ENCODE measurements at places on chromosomes 16 and 17.
A peak's percentile ranks its signal among the peaks of the same experiment; 100 is the strongest.

DNA sequence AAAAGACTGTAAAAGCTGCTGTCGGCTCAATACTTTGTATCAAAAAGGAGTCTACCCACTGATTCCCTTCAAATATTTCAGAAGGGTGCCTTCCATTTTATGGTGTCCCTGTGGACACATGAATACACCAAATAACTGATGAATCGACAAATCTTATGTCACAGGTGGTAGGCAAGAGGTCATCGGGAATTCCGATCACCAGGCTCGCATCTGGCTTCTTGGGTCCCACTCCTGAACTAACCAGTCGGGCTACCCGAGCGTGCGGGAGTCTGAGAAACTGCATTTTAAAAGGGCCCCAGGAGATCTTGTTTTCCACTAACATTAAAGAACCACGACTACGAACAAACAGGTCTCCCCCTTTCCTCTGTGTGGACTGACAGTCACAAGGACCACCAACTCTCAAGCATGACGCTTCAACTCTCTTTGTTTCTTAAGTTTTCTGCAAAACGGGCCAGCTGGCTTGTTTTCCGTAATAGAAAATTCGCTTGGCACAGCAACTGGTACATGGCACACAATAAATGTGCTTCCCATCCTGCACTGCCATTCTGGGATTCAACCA is 873 bp downstream of the PSME3IP1 start:
- no peak for DNase-seq

DNA sequence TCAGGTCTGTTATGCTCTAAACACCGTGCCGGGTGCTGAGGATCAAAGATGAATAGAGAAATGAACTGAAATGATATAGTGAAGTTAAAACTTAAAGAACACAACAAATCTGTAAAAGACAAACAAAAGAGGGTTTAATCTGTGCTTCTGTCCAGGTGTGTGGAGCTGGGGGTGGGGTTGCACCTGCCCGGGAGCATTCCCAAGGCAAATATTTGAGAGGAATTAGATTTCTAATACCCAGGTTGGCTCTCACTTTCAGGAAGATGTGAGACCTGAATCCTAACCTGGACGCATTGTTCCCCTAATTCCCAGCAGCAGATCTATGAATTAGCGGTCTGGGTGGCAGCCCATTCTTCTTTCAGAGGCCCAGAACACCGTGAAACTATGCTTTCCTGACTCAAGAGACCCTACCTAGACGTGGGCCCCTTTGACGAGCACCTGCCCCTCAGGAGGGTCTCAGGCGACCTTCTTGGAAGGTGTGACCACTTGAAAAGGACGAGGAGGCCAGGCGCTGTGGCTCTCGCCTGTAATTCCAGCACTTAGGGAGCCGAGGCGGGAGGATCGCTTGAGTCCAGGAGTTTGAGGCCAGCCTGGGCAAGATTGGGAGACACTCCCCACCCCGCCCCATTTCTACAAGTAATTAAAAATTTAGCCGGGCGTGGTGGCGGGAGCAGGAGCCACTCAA is 677 bp upstream of the RANGRF start:
- DNase-seq = no peak

- no peak for DNase-seq
Measured at GRCh38 chr16:49526860-49527365, 153.3 kb downstream of the C16orf78 start.

DNA sequence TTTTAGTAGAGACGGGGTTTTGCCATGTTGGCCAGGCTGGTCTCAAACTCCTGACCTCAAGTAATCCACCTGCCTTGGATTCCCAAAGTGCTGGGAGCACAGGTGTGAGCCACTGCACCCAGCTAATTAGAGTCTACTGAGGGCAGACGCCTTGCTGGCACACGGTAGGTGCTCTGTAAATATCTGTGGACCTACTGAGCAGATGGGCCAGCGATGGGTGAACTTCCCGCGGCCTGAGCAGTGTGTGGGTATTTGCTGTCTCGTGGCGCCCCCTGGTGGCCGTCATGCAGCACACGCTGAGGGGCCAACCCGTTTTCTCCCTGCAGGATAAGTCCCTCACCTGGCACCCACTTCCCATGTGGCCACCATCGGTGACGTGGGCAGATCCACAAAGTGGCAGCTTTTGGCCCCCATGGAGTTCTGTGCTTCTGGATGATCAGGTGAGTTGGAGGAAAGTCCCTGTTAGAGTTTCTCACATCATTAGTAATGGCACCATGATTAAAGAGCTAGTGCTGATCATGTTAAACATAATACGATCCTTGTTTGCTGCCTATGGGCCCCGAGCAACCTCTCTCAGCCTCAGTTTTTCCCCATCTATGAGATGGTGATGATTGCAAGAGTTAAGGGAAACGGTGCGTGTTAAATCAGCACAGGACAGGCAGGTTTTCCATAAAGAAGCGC is 40.7 kb downstream of the ZDHHC7 start:
- peak; percentile 84 for DNase-seq

DNA sequence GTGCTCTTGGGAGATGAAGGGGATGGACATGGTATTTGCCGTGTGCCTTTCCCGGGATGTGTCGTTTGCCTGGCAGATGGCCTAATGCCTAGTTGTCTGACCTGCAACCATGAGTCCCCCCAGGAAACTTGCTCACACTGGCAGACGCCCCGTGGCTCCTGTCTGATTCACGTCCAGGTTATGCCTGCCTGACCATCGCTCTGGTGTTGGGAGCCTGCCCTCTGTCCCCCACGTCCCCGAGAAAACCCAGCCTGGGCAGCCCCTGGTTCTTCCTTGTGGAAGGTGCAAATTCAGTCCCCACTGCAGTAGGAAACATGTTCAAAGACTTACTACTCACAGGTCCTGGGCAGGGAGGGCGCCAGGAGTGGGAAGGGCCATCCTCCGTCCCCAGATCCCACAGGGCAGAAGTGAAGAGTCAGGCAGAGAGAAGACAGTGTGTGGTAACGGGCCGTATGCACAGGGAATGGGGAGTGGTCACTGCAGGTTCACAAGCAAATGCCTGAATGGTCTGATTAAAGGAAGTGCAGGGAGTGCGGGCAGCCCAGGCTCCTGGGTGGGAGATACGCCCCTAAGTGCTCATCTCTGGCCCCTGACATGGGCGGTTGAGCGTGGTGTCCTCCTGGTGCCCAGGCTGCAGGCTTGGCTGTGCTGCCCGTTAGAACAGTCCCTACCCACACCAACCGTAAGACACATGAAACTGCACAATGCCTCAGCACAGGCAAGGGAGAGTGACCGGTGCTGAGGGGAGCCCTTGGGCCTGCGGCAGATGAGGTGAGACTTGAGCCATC is 4.2 kb upstream of the SNAI3 start:
- no peak for DNase-seq

GRCh38 chr16:70770626-70771552 is 30.1 kb downstream of the VAC14 start:
- DNase-seq = peak; percentile 85

DNA sequence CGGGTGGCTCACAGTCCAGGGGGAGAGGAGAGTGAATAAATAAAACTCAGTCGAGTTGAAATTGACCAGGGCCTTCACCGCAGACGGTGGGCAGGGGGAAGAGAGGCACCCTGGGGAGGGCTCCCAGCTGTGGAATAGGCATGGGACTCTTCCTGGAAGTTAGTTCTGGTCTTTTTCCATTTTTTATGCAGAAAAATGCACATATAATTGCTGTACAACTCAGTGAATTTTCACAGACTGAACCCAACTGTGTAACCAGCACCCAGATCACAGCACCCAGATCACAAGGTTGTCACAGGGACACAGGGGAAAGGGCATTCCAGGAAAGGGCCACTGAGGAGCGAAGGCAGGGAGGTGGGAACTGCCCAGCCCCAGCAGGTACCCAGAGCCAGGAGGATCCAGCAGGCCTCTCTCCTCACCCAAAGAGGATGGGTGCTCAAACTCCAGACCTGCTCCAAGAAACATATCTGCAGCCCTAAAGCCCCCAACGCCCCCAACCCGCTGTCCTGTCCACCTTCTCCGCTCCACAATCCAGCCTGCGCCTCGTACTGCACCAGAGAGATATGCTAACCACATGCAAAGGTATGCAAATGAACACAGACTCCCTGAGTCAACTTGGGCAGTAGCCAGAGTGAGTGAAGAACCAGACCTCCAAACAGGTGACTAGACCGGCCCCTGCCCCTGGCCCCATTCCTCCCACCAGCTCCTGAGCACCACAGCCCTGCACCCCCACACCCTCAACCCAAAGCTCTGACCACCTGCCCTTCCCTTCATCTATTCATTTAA is 29.1 kb upstream of the EIF1 start:
- no peak for DNase-seq

GRCh38 chr17:79465011-79465680 is 145.7 kb downstream of the RBFOX3 start:
- DNase-seq = no peak

GRCh38 chr17:61783556-61784304 is 79.6 kb downstream of the BRIP1 start:
- no peak for DNase-seq

DNA sequence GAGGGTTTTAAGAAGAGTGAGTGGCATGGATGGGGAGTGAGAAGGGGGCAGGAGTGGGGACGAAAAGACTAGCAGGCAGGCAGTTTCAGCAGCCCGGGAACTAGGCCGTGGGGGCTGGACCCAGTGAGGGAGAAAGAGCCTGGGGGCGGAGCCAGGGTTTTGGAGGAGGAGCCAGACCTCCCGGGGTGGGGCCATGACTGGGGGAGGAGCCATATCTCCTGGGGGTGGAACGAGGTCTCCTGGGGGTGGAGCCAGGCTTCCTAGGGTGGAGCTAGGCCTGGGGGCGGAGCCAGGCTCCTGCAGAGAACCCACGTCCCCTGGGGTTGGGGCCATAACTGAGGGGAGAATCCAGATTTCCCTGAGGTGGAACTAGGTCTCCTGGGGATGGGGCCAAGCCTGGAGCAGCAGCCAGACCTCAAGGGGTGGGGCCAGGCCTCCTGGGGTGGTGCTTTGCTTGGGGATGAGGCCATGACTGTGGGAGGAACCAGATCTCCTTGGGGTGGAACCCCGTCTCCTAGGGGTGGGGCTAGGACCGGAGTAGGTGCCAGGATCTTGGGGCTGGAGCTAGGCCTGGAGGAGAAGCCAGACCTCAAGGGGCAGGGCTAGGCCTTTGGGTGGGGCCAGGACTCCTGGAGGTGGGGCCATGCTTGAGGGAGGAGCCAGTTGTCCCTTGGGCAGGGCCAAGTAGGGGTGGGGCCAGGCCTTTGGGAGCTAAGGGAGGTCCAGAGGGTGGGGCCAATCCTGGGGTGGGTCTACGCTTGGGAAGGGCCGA is 41.7 kb upstream of the JPH3 start:
- peak; percentile 32 for DNase-seq

- peak; percentile 85 for DNase-seq
Measured at GRCh38 chr16:80899809-80900592, 95.6 kb upstream of the CDYL2 start.

GRCh38 chr17:8468127-8468526 is 32.4 kb downstream of the NDEL1 start:
- peak; percentile 74 for DNase-seq

- no peak for DNase-seq
Measured at GRCh38 chr16:75847172-75847571, 120.9 kb upstream of the CPHXL start.

- DNase-seq = no peak
Measured at GRCh38 chr16:27748868-27749546, 199.1 kb downstream of the KATNIP start.

GRCh38 chr16:6160871-6161270 is 1063.3 kb upstream of the EEF2KMT start:
- no peak for DNase-seq

GRCh38 chr17:63966646-63967264 is 6.0 kb downstream of the SCN4A start:
- DNase-seq = no peak

DNA sequence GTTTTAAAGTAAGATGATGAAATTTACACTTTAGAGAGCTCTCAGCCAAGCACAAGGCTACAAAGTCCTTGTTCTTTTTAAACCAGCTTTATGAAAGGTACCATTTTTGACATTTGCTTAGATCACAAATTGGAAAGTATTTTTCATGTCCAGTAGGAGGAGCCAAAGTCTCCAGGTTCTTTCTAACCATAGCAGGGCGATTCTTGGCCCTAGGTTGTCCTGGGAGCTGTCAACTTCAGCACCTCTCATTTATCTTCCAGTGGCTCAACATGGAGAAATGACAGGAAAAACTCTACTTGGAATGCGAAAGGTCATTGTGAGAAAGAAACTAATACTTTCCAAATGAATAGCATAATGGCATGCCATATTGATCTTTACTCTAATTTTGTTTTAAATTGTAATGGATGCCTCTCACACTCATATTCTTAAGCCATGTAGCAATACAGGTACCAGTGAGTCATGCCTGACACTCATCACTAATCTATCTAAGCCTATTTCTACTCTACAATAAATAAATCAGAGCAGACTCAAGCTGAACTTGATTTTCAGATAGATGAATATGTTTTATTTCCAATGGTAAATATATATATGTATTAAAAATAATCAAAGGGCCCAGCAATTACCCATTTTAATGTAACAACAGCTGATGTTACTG is 919.1 kb upstream of the EEF2KMT start:
- no peak for DNase-seq

GRCh38 chr17:15366026-15366425 is 24.6 kb upstream of the TEKT3 start:
- DNase-seq = no peak

DNA sequence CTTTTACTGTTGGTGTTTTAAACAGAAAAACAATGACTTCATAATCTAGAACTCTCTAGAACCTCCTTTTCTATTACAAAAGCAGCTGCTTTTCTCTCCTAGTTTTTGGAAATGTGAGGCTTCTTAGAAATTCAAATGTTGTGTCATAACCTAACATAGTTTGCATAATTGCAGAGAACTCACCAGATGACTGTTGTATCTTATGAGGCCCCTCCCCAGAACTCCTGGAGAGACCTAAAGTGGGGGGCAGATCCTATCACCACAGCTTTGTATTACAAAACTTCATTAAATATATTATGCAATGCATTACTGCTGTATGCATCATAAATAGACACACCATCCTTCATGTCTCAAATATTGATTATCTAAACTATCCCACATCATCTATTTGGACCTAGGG is 538.7 kb upstream of the HSBP1 start:
- no peak for DNase-seq

- DNase-seq = no peak
Measured at GRCh38 chr17:39970157-39970692, 7.4 kb downstream of the GSDMA start.

DNA sequence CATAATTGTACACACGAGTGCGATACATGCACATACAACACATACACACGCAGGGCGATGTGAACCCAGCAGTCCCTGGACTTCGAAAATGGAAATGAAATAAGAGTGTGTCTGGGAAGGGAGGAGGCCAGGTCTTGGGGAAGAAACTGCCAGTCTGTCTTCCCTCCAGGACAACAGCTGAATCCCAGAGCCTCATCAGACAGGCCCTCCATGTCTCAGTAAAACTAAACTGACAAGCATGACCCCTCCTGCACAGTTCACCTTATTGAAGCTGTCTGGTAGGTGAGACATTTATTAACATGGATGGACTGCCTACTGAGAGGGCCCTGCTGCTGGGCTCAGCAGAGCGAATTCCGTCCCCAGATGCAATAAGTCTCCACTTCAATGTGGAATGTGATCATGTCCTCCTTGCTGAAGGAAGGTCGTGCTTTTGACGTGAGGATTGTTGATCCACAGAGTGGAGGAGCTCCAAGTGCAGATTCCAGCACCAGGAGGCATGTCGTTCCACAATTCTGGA is 117.4 kb downstream of the SOX9 start:
- DNase-seq = no peak
